ENCODE measurements at places on chromosomes 6 and 20.

DNA sequence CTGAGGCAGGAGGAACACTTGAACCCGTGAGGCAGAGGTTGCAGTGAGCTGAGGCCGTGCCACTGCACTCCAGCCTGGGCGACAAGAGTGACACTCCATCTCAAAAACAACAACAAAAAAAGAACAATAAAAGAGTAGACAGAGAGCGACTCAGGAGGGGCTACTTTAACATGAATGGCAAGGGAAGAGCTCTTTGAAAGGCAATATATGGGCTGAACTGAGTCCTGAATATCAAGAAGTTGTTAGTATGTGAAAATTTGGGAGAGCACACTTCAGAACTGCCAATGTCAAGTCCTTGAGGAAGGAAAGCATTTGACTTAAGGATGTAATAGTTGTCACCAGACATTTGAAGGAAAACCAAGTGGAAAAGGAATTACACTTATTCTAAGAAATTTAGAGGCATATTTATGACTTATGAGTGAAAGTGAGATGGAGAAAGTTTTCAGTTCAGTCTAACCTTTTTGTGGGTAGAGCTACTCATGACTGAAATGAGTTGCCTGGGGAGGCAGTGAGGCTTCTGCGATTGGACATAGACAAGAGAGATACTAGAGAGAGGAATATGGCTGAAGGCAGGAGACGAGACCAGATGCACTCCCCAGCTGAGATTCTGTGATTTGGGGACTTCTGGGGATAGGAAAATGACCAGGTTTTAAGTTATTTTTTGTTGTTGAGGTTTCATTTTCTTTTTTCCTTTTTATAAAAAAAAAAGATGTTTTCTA, 48.6 kb upstream of the SLC16A10 start:
- DNase-seq, result no peak

DNA sequence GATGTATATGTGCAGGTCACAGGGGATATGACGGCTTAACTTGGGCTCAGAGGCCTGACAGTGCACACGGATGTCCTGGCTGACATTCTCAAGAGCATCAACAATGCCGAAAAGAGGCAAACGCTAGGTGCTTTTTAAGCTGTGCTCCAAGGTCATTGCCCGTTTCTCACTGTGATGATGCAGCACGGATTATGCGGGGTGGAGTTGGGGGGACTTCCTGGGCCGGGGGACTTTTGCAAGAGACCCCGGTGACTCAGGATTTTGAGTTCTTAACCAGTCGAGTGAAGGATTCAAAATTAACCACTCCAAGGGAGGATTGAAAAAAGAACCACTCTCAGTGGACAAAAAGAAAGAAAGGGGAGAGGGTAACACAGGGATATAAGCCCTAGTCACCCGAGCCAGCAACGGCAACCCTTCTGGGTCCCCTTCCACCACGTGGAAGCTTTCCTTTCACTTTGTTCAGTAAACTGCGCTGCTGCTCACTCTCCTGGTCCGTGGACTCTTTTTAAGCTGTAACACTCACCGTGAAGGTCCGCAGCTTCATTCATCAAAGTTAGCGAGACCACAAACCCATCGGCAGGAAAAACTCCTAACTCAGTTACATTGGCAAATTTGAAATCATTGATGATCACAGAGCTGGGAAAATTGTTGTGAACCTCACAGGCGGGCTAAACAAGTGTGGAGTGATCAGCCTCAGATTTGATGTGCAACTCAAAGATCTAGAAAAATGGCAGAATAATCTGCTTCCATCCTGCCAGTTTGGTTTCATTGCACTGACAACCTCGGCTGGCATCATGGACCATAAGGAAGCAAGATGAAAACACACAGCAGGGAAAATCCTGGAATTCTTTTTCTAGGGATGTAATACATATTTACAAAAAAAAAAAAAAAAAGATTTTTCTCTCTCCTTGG, 199.3 kb downstream of the ARID1B start:
- DNase-seq, result peak; percentile 48

GRCh38 chr6:43843097-43843645, 73.2 kb downstream of the VEGFA start:
- DNase-seq, result no peak

- DNase-seq, result peak; percentile 7
These were observed 12.3 kb upstream of the HMGN4 start for GRCh38 chr6:26525838-26526237.

DNA sequence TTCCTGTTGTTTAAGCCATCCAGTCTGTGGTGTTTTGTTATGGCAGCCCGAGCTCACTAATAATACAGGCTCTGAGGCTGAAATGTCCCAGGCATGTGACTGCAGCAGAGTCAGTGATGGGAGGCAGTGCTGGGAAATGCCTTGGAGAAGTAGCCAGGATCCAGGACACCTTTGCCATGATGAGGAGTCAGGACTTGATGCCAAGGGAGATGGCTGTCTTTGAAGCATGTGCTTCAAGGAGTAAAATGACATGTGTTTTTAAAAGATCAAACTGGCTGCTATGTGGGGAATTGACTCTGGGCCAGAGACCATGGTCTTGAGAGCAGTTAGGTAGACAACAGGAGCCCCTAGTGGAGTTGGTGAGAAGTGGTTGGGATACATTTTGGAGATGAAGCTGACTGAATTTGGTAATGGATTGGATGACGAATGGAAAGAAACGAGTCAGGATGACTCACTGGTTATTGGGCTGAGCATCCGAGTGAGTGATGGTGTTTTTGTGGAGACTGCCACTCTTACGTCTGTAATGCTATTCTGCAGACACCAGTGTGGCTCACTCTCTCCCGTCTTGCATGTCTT, 322.2 kb downstream of the PLCB1 start:
- peak; percentile 69 for DNase-seq

DNA sequence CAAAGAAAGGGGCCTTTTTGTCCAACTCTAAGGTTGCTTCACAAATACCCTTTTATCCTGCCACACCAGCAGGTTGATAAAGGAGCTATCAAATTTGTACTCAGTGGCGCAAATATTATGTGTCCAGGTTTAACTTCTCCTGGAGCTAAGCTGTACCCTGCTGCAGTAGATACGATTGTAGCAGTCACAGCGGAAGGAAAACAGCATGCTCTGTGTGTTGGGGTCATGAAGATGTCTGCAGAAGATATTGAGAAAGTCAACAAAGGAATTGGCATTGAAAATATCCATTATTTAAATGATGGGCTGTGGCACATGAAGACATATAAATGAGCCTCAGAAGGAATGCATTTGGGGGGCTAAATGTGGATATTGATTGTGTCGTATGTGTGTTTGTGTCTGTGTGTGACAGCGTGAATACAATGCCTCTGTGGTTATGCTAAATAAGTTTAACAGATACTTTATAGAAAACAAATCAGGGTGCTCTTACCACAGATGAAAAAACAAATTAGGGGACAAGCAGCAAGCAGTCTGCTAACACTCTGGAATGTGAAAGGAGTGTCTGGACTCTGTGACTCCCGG, 33.6 kb downstream of the HM13 start:
- no peak for DNase-seq

DNA sequence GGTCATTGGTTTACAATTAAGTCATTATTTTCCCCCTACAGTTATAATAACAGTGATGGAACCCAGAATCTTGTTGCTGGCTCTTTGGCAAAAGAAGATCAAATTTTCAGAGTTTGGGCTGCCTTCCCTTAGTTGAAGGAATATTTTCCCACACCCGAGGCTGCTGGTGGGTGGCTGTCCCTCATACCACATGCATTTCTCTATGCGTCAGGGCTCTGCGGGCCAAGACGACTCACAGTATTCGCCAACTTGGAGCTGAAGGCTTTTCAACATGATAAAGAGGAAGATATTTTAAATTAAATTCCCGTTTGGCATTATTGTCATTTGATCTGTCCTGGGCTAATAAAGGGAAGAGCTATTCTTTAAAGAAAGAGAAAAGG, 102.2 kb upstream of the SASH1 start:
- DNase-seq, result no peak

DNA sequence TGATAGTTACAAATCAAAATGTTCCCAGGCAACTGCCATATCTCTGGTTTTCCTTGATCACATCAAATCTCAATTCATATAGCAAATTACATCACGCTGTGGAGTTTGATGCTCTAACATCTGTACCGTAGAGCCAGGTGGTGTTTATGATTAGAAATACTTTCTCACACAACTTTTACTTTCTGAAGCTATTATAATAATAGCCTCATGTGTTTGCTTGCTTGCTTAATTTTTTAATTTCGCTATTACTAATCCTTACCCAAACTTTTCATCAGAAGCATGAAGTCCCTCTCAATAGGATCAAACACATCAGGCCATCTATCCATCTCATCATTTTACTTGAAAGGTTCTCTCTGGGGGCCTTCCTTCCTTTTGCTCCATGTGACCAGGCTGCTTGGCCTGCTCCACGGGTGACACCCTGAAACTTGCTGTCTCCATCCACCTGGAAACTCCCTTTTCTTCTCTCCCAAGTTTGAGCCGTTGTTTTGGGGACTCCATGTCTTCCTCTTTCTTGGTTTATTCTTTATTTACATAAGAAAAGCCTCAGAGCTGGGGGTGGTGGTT, 75.4 kb downstream of the ADAT2 start:
- no peak for DNase-seq

GRCh38 chr6:111258010-111258409, 170.7 kb downstream of the SLC16A10 start:
- DNase-seq, result no peak

DNA sequence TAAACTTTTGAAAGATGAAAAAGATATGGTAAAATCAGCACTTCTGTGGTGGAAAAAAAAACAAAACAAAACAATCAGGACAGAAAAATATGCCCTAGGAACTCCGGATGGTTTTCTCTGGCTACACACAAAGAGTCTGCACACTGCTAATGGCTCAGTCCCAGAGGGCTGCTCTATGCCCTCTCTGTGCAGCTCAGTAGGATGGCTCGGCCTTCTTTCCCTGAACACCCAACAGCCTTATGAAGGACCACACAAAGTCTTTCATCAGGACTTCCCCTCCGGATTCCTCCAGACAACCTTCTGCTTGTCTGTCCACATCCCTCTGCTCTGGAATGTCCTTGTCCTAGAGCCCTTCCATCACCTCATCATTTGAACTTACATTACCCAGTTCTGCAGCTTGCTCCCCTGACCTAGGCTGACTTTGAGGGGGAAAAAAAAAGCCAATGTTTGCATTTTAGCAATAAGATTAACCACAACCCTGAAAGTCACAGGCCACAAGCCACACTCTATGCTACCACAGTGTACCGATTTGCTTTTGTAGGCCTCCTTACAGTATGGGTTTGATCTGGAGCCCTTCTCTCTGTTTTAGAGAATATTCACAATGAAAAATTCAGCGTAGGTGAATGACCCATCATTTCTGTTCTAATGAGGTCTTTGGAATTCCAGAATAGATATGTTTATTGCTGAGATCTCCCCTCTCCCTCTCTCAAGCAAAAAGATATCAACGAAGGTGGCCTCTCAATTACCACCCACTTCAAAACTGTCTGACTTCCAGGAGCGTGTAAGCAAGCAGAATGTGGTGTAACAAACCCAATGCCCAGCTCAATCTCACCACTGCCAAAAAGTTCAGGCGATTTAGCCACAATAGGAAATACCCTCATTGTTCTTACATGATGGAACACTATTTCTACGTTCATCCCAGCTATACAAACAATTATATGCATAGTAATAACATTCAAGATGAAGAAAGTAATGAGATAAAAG, 164.0 kb downstream of the GMDS start:
- no peak for DNase-seq

DNA sequence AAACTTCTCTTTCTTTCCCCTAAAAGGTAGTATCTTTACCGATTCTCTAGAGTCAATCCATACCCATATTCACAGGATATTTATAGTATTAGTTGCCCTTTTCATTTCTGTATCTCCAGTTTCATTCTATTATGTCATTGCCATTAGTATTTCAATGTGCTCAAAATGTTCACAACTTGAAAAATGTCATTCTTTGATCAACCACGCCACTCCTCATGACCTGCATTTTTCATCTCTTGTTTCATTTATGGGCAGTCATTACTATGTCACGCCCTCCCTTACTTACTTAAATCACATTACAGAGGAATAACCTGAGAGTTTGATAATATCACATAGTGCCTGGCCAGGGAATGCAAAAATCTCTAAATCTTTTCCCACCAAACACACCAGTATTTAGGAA, 427.3 kb upstream of the GJE1 start:
- no peak for DNase-seq

DNA sequence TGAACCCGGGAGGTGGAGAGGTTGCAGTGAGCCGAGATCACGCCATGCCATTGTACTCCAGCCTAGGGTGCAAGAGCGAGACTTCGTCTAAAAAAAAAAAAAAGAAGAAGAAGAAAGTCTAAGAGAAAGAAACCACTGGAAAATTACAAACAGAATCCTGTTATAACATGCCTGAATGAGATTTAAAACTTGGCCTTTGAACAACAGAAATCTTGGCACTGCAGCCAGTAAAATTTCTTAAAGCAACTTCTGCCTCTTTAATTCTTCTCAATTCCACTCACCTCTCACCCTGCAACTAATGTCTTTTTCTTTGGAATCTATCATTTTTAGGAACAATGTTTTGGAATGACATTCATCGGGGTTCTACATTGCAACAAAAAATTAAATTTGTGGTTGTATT, 26.3 kb downstream of the PM20D2 start:
- no peak for DNase-seq

- no peak for DNase-seq
These were observed 170.1 kb downstream of the HS3ST5 start for GRCh38 chr6:114172576-114173260.

- peak; percentile 49 for DNase-seq
These were observed 2.4 kb downstream of the SLC29A1 start for GRCh38 chr6:44225579-44226325.
